ENCODE measurements at places on chromosomes 12 and 14. TPM values are rescaled to one million over a fixed set of nuclear protein-coding genes. Genes with fewer than 3 reads are reported as not detected.

GRCh38 chr12:70091021-70091521 is 152.2 kb upstream of the CNOT2 start:
- DNase-seq, result no peak

Gene TRIM9
- 2.0 TPM for total RNA-seq

Gene OLR1
- total RNA-seq, result not detected

- no peak for DNase-seq
Measured at GRCh38 chr12:56840922-56841321, 77.8 kb downstream of the HSD17B6 start.

DNA sequence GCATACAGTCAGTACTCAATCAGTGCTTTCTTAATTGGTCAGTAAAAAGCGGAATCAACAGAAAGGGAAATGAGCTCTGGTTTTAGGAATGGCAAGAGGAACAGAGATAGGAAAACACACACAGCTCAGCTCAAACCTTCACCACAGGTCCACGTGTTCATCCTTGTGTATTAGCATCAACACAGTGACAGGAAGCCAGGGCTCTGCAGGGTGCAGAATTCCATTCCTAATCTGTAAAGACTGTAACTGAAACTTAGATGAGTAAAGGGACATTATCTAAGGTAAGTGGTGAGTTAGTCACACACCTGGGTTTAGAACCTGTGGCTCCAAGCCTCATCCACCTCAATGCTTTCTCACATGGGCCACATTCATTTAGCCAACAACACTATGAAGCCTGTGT is 1242.2 kb upstream of the TMEM132C start:
- no peak for DNase-seq

GRCh38 chr14:71300566-71301330 is 393.5 kb downstream of the PCNX1 start:
- no peak for DNase-seq

- DNase-seq, result no peak
Measured at GRCh38 chr12:128168273-128168672, 98.7 kb upstream of the TMEM132C start.

Gene RNASE3
- total RNA-seq, result 0.48 TPM

Gene LAG3
- 0.57 TPM for total RNA-seq

DNA sequence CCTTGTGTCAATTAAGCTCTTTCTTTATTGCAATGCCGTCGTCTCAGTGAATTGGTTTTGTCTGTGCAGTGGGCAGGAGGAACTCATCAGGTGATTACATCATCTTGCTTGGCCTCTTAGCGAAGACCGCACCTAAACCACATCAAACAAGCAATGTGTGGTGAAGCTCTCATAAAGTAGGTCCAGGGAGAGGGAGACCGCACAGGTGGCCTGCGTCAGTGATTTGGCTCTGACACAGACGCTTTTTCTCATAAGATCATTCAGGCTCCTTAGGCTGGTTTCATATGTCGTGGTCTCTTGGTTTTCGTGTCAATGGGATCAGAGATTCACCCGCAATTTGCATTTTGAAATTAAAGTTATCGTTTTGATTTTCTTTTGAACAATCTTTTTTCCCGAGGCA is 6.7 kb upstream of the TESC start:
- peak; percentile 37 for DNase-seq

DNA sequence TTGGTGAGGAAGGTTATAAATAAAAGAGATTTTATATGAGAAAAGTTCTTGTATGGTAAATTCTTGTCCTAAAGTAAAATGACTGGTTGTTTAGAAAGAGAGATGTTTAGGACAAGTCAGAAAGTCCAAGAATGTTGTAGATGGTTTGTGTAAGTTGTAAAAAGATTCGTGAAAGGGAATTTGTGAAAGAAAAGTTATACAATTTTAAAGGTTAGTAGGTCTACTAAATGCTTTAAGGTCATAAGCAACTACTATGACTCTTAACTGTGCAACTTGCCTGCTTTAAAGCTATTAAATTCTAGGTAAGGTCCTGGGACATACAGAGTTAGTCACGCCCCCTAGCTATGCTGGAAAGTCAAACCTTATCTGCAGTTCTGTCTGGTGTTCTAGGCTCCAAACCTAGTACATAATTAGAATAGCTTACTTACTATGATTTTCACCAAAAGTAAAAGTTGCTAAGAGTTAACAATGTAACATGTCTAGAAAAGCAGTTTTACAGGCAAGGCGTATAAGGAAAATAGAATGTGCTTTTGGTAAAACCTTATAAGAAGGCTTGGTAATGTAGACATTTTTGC is 11.2 kb upstream of the DHRS2 start:
- DNase-seq, result no peak

GRCh38 chr14:74491956-74492775 is 939 bp downstream of the NPC2 start:
- no peak for DNase-seq

DNA sequence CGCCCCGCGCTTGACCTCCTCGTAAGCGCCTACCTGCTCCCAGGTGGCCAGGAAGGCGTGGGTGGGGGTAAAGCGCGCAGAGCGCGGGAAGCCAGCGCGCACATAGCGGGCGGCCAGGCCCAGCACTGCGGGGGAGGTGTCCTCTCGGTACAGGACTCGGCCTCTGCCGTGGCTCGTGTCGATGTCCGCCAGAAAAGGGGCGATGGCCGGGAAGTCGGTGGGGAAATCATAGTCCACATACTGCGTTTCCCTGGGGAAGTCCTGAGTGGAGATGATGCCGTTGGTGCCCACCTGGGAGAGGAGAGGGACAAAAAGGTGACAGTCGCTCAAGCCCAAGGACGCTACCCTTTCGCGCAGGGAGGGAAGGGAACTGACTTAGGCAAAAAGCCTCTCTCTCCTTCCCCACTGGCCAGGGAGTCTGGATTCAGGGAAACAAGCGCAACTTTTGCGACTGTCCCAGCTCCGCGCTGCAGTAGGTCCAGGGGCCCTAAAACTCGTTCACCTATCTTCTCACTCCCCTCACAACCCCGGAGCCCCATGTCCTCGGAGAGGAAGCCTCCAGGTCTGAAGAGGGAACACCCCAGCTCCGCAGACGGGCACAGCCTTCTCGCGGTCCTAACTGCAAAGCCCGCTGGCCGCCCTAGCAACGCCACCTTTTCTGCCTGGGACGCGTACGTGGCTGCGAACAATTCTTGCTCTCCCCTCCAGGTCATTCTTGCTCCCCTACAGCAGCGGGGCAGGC is 815 bp downstream of the NID2 start:
- DNase-seq, result no peak

Gene RNASE13
- total RNA-seq, result not detected

GRCh38 chr12:101862245-101862644 is 15.1 kb upstream of the DRAM1 start:
- DNase-seq, result no peak

DNA sequence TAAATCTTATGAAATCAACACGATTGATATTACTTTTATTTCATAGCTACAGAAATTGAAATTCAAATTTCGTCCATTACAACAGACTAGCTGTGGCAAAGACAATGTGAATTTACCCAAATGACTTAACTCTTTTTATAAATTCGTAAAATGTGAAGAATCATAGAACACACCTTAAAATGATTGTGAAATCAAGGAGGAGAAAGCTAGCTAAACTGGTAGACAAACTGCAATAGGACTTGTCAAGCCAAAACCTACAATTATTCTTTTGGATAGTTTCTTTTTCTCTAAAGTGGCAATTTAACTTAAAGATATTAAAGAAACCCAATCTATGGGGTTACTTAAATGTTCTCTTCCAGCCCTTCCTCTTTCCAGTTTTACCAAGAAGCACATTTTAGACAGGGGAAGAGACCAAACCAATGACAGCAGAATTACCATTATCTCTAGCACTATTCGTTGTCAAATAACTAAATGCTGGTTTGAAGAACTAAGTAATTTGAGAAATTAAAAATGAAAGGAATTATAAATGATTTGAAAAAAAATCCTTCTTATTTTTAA is 807 bp upstream of the SLC16A7 start:
- no peak for DNase-seq

GRCh38 chr12:110775997-110776396 is 33.3 kb upstream of the PPP1CC start:
- no peak for DNase-seq

Gene CBLN3
- 4.2 TPM for total RNA-seq

DNA sequence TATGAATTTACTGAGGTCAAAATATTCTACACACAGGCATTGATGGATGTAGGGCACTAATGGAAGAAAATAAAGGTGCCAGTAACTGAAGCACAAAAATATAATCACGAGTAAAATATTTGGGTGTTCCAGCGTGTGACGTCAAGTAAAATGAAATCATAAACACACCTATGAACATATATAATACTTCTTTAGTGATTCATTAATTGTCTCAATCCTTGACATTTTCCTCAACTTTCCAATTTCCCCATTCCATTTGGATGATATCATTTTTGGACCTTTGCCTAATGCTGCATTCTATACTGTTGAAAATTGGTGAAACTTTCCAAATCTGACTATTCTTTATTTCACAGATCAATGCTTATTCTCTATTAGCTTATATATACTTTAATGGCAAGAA is 649.3 kb downstream of the GALC start:
- DNase-seq, result no peak

Gene NELL2
- 0.52 TPM for total RNA-seq

Gene CISTR
- not detected for total RNA-seq

DNA sequence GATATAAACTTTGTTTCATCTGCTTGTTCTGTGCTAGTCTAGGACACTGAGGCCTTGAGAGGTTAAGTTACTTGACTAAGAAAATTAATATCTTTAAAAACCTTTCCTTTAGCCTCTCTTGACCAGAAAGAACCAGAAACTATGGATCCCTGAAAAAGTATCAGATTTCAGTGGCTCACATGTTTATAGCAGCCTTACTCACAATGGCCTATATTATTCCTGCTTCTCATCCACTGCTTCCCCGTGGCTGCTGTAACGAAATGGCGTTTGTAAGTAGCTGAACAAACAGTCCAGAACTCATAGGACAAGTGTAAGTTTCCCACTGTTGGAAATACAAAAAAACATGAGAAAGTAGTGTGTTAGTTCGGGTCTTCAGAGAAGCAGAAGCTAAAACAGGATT is 3.2 kb upstream of the PYGL start:
- no peak for DNase-seq

GRCh38 chr12:18646286-18646890 is 91.4 kb downstream of the PLCZ1 start:
- no peak for DNase-seq

- DNase-seq, result no peak
Measured at GRCh38 chr14:102445641-102446040, 63.9 kb downstream of the ANKRD9 start.

DNA sequence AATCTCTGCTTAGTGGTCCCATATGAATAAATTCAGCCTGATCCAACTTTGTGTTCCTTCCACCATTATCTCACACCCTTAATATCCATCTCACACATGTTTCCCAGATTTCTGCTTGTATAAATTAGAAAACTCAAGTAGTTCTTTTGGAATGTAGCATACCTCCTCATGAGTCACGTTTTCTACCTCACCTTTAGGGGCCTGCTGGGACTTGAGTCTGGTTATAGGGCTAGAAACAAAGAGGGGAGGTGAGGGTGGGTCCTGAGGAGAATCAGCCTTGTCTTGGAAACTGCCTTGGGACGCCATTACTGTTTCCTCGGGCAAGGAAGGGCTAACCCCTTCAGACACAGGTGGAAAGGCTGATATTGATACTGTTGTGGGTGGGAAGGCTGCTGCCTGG is 51.1 kb downstream of the EMP1 start:
- no peak for DNase-seq

Gene USP44
- 1.3 TPM for total RNA-seq

Gene CINP
- total RNA-seq, result 27.4 TPM

Gene KRT79
- total RNA-seq, result not detected

DNA sequence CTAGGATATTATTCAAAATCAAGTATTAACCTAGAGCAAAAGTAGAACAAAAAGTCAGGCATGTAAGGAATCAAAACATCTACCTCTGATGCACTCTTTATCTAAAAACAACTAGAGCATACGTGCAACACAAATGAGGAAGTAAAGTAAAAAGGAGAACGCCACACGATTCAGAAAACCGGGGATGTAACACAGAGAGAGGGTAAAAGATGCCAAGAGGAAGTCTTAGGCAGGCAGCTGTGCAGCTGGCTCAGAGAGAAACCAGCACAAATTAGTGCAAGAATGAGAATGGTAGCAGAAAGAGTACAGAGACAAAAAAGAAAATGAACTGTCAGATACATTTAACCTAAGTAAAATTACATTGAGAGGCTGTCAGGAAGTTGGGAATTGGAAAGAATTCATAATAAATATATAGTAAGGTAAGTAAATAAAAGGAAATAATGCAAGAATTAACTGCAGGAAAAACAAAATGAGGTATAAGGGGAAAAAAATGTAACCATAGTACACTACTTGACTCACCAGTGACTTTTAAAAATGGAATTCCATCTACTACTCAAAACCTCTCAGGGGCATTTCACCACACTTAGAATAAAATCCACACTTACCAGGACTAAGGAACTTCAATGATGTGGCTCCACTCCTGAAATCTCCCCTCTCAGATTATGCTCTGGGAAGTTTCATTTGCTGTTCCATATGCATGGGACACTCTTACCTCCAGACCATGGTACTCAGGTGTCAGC is 17.1 kb downstream of the BCAT1 start:
- no peak for DNase-seq

Gene RNFT2
- total RNA-seq, result 2.2 TPM

Gene LYZ
- total RNA-seq, result 20.7 TPM

Gene RHEBL1
- total RNA-seq, result 0.38 TPM

Gene LRRC9
- total RNA-seq, result not detected

DNA sequence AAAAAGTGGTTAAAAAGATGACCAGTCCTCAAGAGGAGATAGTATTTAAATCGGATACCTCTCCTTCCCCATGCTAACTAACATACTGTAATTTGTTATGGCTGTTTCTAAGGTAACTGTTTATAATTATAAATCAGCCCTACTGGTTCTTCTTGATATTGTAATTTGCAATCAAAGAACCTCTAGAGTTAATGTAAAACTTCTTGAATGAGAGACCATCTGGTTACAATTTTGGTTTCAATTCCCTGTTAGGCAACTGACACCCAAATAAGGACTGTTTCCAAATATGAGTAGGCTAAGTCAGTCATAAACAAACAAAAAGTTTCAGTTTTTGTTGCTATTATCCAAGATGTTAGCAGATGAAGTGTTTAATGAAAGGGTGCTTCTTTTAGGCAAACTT is 120.2 kb upstream of the DNM1L start:
- no peak for DNase-seq

- DNase-seq, result no peak
Measured at GRCh38 chr14:36818246-36818645, 156.6 kb downstream of the PAX9 start.

GRCh38 chr12:46186088-46186487 is 82.8 kb downstream of the SLC38A1 start:
- no peak for DNase-seq

GRCh38 chr14:64082837-64083236 is 211.3 kb downstream of the ESR2 start:
- DNase-seq, result no peak

DNA sequence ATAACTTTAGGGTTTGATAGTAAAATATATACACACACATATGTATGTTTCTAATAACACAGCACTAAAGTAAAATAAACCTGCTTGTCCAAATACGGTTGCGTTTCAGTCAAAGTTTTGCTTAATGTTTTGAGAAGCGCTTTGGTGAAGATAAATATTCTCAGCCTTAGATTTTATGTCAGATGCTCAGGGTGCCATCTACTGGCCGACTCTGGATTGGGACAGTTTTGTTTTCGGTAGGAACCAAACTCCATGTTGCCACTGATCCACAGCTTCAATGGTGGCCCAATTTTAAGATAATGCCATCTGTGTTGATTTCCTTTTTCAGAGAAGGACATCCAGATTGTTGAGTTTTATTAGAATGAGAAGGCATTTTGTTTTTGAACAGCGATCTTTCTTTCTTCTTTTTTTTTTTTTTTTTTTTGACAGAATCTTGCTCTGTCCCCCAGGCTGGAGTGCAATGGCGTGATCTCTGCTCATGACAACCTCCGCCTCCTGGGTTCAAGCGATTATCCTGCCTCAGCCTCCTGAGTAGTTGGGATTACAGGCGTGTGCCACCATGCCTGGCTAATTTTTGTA is 43.1 kb downstream of the LLPH start:
- no peak for DNase-seq
